Left lobe of liver (tissue), 2 donors: ENCODE measurements at places on chromosomes 2 and 18. TPM values are rescaled to one million over a fixed set of nuclear protein-coding genes. Genes with fewer than 3 reads are reported as not detected.

DNA sequence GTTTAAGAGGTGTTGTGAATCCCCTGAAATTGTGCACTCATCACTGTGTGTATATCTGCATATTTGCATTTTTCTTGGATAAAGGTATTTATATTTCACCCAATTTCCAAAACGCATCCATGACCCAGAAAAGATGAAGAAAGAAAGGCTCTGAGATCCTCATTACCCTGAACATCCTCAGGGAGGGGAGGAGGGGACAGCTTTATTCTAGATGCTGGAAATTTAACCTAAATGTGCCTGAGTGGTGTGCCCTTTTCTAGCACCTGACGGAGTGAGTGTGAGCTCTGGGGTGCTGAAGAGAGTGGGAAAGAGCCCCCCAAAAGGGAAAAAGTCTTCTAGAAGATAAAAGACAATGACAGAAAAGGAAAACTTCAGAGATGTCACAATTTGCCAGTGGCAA, 20.8 kb downstream of the CNTNAP5 start:
- DNase-seq: no peak

GRCh38 chr2:133641942-133642725, 73.9 kb upstream of the NCKAP5 start:
- no peak for DNase-seq

GRCh38 chr2:184890311-184890710, 292.0 kb downstream of the ZNF804A start:
- DNase-seq: no peak

DNA sequence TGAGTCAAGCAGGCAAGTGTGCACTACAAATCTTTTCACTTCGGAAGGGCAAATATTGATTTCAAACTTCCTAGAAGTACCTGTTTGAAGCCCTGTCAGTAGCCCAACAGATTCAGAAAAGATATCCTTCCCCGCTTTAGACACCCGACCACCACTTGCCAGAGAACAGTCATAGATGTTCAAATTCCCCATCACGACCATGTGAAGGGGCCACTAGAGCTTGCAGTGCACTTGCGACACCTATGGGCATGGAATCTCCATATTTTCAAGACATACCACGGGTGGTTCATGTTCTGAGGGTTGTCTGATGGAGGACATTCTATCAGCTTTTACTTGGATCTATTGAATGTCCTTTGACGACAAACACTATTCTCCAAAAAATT, 23.8 kb downstream of the GNLY start:
- DNase-seq: no peak

DNA sequence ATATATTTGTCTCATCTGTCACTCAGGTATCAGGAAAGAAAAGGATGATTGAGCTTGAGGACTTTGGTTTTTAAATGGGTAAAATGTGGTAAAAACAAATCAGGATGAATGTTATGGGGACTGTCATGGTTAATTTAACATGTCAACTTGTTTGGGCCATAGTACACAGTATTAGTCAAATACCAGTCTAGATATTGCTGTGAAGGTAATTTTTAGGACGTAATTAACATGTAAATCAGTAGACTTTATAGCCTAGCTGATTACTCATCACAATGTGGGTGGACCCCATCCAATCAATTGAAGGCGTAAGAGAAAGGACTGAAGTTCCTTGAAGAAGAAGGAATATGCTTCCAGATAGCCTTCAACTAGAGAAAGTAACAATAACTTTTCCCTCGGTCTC, 275.7 kb upstream of the ZNF804A start:
- DNase-seq: no peak

- no peak for DNase-seq
Measured at GRCh38 chr2:119063177-119063576, 95.4 kb downstream of the C1QL2 start.

DNA sequence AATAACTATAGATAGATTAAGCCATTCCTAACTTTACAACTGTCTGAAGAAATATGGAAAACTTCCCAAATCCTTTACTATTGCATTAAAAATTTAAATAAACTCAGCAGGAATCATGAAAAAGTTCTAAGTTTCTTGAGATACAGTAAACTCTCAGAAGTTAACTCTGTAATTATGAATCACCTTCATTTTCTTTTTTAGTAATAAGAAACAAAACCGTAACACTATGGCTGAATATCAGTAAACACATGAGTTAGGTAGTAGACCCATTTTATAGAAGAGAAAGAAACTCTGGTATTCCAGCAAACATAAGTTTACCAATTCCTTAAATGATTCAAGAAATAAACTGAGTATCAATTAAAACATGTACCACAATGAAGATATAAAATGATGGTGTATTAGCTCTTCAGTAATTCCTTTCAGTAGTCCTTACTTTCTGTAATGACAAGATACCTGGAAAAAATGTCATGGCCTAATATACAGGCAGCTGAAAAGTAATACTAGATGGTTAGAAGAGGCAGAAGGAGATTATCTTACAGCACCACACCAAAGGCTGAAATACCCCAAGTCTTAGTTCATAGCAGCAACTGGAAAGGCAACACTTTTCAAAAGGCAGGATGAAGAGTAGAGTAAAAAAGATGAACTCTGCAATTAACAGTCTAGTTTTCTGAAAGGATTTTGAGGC, 11.5 kb downstream of the TRIP12 start:
- DNase-seq: no peak

GRCh38 chr18:55380589-55380988, 207.4 kb downstream of the TCF4 start:
- no peak for DNase-seq

DNA sequence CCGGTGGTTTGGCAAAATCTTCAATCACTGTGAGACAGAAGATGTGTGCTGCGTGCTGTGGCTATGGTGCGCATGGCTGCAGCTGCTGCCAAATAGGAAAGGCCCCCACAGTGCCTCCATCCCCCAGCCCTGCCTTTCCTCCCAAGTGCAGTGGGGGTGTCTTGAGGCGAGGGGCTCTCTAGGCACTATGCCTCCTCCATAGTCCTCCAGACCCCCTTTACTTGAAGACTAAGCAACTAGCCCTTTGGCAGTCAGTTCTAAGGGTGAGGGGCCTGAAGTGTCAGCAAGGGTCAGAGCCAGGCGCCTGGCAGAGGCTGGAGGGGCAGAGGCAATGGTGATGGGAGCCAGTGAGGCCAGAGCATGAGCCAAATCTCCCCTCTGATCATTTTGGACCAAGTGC, 13.6 kb upstream of the TMEM185B start:
- no peak for DNase-seq

- DNase-seq: no peak
Measured at GRCh38 chr18:27120246-27120645, 64.9 kb downstream of the CHST9 start.

DNA sequence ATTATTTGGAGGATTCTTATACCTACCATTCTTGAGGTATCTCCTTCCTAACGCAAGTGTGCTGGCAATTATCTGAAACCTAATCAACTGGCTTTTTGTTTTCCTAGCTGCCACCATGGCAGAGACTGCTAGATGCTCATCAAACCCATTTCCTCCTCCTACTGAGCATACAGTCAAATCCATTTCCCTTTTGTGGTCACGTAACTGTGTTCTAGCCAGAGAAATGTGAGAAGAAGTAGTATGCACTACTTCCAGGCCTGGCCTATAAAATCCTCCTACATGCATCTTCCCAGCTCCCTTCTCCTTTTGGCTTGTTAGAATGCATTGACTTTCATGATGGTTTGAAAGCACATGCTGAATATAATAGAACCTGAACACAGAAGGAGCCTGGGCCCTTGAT, 494.1 kb upstream of the MEIS1 start:
- no peak for DNase-seq

DNA sequence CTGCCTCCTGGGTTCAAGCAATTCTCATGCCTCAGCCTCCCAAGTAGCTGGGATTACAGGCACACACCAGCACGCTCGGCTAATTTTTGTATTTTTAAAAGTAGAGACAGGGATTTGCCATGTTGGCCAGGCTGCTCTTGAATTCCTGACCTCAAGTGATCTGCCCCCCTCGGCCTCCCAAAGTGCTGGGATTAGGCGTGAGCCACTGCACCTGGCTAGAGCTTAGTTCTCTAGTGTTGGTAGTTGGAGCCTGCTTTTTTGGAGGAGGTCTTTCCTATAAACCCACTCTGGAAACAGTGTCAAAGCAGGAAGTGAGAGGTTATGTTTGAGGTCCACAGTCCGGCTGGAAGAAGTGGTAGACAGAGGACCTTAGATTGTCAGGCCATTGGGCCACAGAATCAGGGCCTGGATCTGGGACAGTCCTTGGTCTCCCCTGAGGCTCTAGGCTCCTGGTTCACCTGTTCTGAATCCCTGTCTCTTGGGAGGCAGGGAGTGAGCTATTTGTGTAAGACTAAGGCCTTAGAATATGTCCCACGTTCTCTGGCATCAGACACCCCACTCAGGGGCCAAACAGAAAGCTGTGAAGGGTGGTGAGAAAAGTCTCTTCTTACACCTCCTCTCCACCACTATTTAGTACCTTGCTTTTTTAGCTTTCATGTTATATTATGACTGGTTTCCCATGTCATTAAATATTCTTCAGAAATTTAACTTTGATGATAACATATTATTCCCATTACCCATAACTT, 34.5 kb downstream of the PCBP1 start:
- no peak for DNase-seq

DNA sequence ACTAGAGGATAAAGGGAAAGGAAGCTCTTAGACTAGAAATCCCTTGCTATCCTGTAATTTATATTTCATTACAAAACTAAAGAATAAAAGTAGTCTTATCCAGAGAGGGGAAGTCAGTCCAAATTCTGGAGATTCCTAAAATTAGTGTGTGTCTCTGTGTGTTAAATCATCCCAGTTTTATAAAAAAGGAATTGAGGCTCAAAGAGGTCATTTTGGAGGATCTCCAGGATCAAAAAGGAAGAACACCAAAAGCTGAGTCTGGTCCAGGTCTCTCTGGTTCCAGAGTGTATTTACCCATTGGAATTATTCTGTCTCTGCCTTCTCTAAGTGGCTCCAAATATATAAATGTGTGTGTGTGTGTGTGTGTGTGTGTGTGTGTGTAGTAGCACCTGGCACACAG, 166.7 kb downstream of the NRXN1 start:
- DNase-seq: no peak

DNA sequence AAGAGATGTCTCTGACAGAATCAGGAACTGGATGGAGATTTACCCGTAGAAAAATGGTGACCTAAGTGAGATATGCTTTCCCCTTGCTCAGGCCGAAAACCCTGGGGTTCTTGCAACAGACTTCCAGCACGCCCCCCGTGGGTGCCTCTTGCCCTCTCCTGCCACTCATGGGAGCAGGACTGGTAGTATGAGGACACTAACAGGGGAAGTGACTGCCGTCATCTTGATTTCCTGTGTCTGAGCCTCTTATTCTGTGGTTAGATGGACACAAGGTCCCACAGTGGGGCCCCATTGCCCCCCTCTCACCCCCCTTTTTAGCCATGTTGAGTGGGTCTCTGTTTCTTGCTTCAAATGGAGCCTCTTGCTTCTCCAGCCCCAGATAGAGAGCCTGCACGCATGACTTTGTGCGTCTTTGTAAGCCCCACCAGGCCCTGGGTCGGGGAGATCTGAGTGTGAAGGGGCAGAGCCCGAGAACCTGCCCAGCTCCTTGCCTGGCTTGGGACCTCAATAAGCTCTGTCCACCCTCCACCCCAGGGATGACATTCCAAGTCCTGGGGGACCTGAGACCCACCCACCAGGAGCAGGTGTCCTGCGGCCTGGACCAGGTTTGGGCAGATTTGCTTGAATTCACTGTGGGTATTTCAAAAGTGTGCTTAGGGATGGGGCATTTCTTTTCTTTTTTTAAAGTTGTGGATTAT, 12.6 kb downstream of the GNLY start:
- peak; percentile 47 for DNase-seq

DNA sequence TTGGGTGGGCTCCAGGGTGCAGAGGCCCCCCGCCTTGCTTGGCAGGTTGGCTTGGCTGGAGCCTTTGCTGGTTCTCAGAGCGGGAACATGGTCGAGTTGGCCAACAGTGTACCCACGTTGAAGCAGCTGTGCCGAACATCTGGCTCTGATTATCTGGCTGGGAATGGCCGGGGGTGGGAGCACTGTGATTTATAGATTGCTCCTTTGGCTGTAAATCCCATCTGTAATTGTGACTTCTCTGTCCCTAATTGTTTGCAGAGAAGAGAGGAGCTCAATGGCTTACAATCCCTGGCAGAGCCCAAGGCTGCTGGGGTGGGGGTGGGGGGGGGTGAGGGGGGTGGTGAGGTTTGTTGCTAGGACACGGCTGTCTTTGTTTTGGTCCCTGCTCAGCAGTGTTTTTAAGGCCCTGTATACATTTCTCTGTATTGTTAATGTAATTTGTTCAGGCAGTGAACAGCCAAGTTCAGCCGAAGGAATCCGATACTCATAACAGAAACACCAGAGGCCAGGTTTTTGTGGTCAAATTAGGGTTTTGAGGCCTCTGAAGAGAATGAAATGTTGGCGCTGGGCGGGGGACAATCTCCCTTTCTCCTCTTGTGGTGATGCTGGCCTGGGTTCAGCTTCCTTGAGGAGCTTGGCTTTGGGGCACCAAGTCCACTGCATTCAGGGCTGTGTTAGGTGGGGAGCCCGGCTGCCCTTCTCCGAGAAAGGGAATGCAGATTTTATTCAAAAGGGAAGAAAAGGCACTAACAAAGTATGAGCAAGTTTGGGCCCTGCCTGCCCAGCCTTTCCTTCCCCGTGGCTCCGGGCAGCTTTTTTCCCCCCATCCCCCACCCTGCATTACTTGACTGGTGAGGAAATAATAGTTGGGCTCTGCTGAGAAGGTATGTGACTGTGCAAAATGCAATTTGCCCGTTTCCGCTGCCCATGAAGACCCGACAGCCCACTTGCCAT, 82.5 kb downstream of the TCF7L1 start:
- no peak for DNase-seq

- no peak for DNase-seq
Measured at GRCh38 chr2:190809876-190810525, 70.6 kb upstream of the GLS start.

DNA sequence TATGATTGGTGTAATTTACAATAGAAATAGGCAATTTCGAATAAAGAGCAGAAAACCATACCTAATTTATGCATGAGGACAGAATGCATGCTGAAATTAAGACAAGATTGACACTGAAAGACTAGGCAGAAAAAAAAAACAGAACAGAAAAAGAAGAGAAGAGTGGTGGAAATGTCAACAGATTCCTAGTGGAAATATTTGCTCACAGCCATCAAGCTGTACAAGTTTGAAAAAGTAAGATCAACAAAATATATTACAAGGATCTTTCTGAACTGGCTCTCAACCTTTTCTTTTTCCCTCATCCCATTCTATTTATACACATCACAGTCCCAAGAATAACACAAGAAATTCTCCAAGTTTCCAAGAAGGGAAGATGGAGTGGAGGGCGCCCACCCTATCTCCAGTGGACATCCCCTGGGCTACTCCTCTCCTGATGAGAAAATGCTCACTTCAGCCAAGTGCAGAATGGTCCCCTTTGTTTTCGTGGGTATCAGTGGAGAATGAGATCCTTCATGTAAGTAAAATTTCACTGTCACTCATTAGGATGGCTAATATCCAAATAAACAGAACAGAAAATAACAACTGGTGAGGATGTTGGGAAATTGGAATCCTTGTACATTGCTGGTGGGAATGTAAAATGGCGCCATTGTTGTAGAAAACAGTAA, 51.0 kb upstream of the ZNF532 start:
- no peak for DNase-seq

GRHL1 gene
- total RNA-seq: 4.7 TPM

KCNG3 gene
- not detected for total RNA-seq

SIX2 gene
- total RNA-seq: not detected

APCDD1 gene
- 0.58 TPM for total RNA-seq

DHRS9 gene
- 0.30 TPM for total RNA-seq

C2orf80 gene
- total RNA-seq: not detected

TCF23 gene
- total RNA-seq: 0.10 TPM

STARD6 gene
- total RNA-seq: not detected

MAPRE3 gene
- 16.6 TPM for total RNA-seq

STON1 gene
- total RNA-seq: 0.93 TPM

ZRANB3 gene
- total RNA-seq: 2.9 TPM
